ENCODE measurements at places on chromosomes 3 and 15. TPM values are rescaled to one million over a fixed set of nuclear protein-coding genes. Genes with fewer than 3 reads are reported as not detected.
A peak's percentile ranks its signal among the peaks of the same experiment; 100 is the strongest.

Gene RLBP1
- polyA plus RNA-seq, result not detected

Gene DAZL
- polyA plus RNA-seq, result not detected

Gene SCG3
- not detected for polyA plus RNA-seq

Gene NTRK3
- polyA plus RNA-seq, result not detected

Gene SPTBN5
- 0.26 TPM for polyA plus RNA-seq

Gene CPN2
- not detected for polyA plus RNA-seq

Gene C3orf49
- polyA plus RNA-seq, result not detected

Gene PRR20G
- not detected for polyA plus RNA-seq

Gene SLC6A20
- not detected for polyA plus RNA-seq

Gene HRG
- polyA plus RNA-seq, result not detected

Gene VEPH1
- polyA plus RNA-seq, result not detected

DNA sequence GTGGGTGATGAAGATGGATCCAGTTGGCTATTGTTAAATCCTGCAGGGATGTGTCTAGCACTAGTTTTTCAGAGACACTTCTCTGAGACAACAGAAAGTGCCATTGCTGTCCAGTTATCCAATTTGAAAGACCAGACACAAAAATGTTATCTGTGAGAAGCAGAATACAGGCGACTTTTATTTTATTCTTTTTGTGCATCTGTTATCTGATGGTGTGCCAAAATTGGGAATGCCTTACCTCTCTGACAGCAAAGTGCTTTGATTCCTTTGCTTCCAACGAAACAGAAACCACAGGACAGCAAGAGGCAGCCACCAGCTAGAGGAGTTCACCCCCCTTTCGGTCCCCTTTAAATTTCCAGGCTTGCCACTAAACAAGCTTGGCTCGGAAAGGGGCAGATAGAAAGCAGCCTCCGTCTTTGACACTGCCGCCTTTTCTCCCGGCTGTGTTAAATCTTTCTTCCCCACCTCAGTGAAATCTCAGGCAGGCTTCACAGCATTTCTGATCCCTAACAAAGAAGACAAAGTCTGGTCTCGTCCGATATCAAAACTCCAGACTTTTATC is 17.7 kb upstream of the PRR20G start:
- H3K27me3 ChIP-seq, result no peaks in the 10 kb centered on the region
- no peak overlapping the region for H3K4me3 ChIP-seq
- no peaks in the 10 kb centered on the region for H3K4me1 ChIP-seq

DNA sequence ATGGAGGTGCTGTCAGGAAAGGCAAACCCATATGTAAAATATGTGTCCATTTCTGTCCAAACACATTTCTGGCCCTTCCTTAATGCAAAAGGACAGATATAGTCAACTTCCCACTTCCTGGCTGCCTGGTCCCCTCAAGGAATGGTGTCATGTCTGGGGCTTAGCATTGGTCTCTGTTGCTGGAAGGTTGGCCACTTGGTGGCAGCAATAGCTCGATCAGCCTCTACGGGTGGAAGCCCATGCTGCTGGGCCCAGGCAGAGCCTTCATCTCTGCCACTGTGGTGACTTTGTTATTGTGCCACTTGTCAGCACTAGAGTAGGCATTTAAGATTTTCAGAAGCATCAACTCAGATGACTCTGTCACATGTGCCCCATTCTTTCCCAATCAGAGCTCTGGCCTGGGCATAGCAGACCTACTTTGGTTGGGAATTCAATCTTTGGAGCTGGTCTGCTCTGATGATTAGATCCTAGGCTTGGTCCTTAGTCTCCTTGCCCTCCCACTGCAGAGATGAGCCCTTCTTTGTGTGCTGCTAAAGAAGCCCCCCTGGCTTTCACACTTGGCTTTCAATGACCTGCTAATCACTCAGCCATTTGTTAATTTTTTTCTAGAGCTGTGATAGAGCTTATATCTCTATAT is 51.0 kb upstream of the SPSB4 start:
- DNase-seq, result peak; percentile 59
- H3K4me1 ChIP-seq, result no peaks in the 10 kb centered on the region
- H3K27ac ChIP-seq, result no peak overlapping the region
- H3K36me3 ChIP-seq, result no peaks in the 10 kb centered on the region
- no peaks in the 10 kb centered on the region for H3K27me3 ChIP-seq

DNA sequence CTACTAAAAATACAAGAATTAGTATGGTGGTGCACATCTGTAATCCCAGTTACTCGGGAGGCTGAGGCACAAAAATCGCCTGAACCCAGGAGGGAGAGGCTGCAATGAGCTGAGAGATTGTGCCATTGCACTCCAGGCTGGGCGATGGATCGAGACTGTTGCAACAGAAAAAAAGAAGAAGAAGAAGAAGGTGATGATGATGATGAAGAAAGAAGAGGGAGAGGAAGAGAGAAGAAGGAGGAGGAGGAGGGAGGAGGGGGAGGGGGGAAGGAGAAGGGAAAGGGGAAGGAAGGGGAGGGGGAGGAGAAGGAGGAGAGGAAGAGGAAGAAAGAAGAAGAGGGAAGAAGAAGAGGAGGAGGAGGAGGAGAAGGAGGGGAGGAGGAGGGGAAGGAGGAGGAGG is 33.2 kb upstream of the ZNF710 start:
- no peak overlapping the region for H3K4me3 ChIP-seq
- H3K4me1 ChIP-seq, result no peaks in the 10 kb centered on the region
- no peak for DNase-seq
- no peaks in the 10 kb centered on the region for H3K36me3 ChIP-seq
- H3K27me3 ChIP-seq, result no peaks in the 10 kb centered on the region
- H3K27ac ChIP-seq, result no peak overlapping the region

DNA sequence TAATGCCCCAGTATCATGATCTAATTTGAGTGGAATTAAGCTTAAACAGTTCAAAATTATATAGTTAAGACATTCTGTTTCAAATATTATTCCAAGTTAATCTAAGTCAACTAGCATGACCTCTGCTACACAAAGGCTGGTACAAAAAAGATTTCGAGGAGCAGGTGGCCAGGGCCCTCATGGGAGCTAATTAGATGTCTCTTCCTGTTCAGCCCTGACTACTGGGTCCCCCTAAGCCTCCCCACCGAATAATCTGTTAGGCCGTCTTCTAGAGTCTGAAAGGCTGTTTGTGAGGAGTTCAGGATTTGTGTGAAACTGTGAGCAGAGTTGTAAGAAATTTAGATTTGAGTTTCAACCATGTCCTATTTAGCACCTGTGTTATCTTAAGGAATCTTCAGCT is 75.4 kb downstream of the PPM1L start:
- H3K27me3 ChIP-seq, result no peaks in the 10 kb centered on the region
- no peaks in the 10 kb centered on the region for H3K36me3 ChIP-seq
- no peak overlapping the region for H3K4me3 ChIP-seq
- H3K27ac ChIP-seq, result no peak overlapping the region

DNA sequence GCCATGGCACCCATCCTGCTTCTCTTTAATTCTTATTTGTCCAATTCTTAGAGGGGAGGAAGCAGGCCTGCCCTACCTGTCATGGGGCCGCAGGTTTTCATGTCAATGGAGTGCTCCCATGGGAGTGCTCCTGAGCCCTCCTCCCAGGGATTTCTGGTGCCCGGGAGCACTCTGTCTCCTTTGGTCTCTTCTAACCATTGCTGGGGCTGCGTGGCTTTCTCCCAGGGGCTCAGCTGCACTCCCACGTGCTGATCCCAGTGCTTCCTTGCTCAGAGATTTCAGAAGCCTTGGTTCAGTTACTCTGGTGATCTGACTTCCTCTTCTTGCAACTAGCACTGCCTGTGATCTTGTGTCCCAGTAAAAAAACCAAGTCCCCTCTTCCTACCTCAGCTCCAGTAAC is 68.0 kb upstream of the ARL8B start:
- H3K4me1 ChIP-seq, result no peaks in the 10 kb centered on the region
- no peaks in the 10 kb centered on the region for H3K36me3 ChIP-seq
- no peak overlapping the region for H3K4me3 ChIP-seq
- H3K27ac ChIP-seq, result no peak overlapping the region

- H3K4me1 ChIP-seq, result no peaks in the 10 kb centered on the region
- DNase-seq, result no peak
- H3K4me3 ChIP-seq, result no peak overlapping the region
- no peaks in the 10 kb centered on the region for H3K27me3 ChIP-seq
- no peaks in the 10 kb centered on the region for H3K36me3 ChIP-seq
- no peak overlapping the region for H3K27ac ChIP-seq
Observed at GRCh38 chr3:8834974-8835373, 65.6 kb upstream of the OXTR start.

DNA sequence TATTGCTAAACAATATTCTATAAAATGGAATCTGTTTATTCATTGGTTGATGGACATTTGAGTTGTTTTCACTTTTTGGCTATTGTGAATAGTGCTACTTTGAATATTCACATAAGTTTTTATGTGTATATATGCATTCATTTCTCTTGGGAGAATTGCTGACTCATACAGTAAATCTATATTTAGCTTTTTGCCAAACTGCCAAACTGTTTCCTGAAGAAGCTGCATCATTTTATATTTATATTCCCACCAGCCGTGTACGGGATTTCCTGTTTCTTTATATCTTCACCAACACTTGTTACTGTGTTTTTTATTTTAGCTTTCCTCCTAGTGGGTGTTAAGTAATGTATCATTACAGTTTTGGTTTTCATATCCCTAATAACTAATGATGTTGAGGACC is 12.5 kb upstream of the TCAIM start:
- H3K36me3 ChIP-seq, result no peaks in the 10 kb centered on the region
- no peak overlapping the region for H3K27ac ChIP-seq

GRCh38 chr3:183537295-183537730 is 18.2 kb downstream of the KLHL6 start:
- no peak for DNase-seq
- no peak overlapping the region for H3K4me3 ChIP-seq
- no peaks in the 10 kb centered on the region for H3K27me3 ChIP-seq
- H3K27ac ChIP-seq, result no peak overlapping the region

DNA sequence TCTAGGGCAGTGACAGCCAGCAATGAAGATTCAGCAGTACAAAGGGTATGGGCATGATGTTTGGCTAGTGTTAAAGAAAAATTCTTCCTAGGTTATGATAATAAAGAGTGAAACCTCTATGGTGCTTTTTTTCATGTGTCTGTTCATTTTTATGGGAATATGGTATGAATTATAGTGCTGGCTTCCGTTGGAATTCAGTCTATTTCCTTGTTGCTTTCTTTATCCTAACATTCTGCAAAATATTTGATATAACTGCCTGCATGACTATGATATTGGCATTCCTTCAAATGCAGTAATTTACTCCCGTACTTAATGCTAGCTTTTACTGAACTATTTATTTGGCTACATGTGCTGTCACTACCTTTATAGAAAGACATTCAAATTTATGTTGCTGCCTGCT is 57.6 kb upstream of the ATP11B start:
- H3K27ac ChIP-seq, result no peak overlapping the region
- no peaks in the 10 kb centered on the region for H3K36me3 ChIP-seq
- H3K4me3 ChIP-seq, result no peak overlapping the region
- no peak for DNase-seq
- H3K4me1 ChIP-seq, result no peaks in the 10 kb centered on the region

GRCh38 chr15:92705764-92706163 is 50.2 kb upstream of the FAM174B start:
- no peaks in the 10 kb centered on the region for H3K36me3 ChIP-seq
- no peak overlapping the region for H3K4me3 ChIP-seq
- no peak overlapping the region for H3K27ac ChIP-seq

GRCh38 chr3:175224051-175224450 is 364.9 kb downstream of the NAALADL2 start:
- H3K27ac ChIP-seq, result no peak overlapping the region
- no peaks in the 10 kb centered on the region for H3K27me3 ChIP-seq
- no peaks in the 10 kb centered on the region for H3K36me3 ChIP-seq

DNA sequence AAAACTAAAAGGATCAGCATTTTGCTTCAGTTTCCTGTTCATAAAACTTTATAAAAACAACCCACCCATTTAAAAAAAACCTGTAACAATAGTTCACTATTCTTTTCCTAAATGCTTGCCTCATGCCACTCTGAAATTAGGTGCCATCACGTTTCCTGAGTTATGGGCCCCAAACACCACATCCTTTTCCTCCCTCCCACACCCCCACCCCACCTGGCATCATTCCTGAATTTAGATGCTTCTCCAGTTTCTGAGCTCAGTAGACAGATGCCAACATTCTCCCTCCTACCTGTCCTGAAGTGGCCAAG is 11.9 kb upstream of the ARHGEF3 start:
- H3K4me3 ChIP-seq, result peak overlapping the region; percentile 26
- peak overlapping the region; percentile 49 for H3K27ac ChIP-seq
- H3K4me1 ChIP-seq, result peaks cover 37% of the 10 kb centered on the region

DNA sequence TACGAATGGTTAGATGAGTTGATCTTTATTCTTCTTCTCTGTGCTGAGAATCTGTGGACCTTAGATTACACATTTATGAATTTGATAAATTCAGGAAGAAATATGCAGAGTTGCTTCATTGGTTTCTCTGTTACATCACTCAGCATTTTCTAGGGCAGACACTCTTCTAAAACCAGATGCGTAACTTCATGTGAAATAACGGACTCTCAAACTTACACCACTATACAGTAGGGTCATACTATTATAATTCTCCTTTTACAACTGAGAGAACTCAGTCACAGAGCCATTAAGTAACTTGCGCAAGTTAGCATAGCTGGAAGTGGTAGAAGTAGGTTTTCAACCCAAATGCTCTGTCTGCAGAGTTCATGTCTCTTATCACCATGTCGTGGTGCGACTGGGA is 5.7 kb downstream of the TMEM207 start:
- no peak overlapping the region for H3K27ac ChIP-seq
- no peak overlapping the region for H3K4me3 ChIP-seq
- no peaks in the 10 kb centered on the region for H3K27me3 ChIP-seq
- H3K36me3 ChIP-seq, result no peaks in the 10 kb centered on the region
- H3K4me1 ChIP-seq, result peaks cover 8% of the 10 kb centered on the region
- DNase-seq, result no peak

GRCh38 chr3:192917028-192917403 is 640 bp downstream of the MB21D2 start:
- no peaks in the 10 kb centered on the region for H3K36me3 ChIP-seq
- peak; percentile 42 for DNase-seq
- H3K4me1 ChIP-seq, result peaks cover 28% of the 10 kb centered on the region
- H3K27ac ChIP-seq, result peak overlapping the region; percentile 51
- peak overlapping the region; percentile 92 for H3K4me3 ChIP-seq

- no peak for DNase-seq
- H3K4me1 ChIP-seq, result peaks cover 6% of the 10 kb centered on the region
- no peak overlapping the region for H3K4me3 ChIP-seq
- H3K27me3 ChIP-seq, result no peaks in the 10 kb centered on the region
Observed at GRCh38 chr15:38470816-38471215, 16.9 kb downstream of the FAM98B start.

GRCh38 chr3:106341087-106341486 is 472.3 kb upstream of the CBLB start:
- no peaks in the 10 kb centered on the region for H3K36me3 ChIP-seq
- peaks cover 12% of the 10 kb centered on the region for H3K4me1 ChIP-seq
- DNase-seq, result no peak
- H3K27ac ChIP-seq, result no peak overlapping the region
- H3K4me3 ChIP-seq, result no peak overlapping the region

GRCh38 chr15:38300395-38300794 is 47.8 kb downstream of the SPRED1 start:
- DNase-seq, result no peak
- no peak overlapping the region for H3K4me3 ChIP-seq
- H3K4me1 ChIP-seq, result no peaks in the 10 kb centered on the region
- H3K36me3 ChIP-seq, result no peaks in the 10 kb centered on the region

- H3K36me3 ChIP-seq, result no peaks in the 10 kb centered on the region
- no peaks in the 10 kb centered on the region for H3K27me3 ChIP-seq
- no peak for DNase-seq
- no peak overlapping the region for H3K27ac ChIP-seq
- H3K4me3 ChIP-seq, result no peak overlapping the region
Observed at GRCh38 chr15:39499681-39500080, 81.2 kb upstream of the THBS1 start.

- H3K27me3 ChIP-seq, result no peaks in the 10 kb centered on the region
- H3K36me3 ChIP-seq, result no peaks in the 10 kb centered on the region
- peak overlapping the region; percentile 74 for H3K4me3 ChIP-seq
- DNase-seq, result peak; percentile 48
- peak overlapping the region; percentile 82 for H3K27ac ChIP-seq
- H3K4me1 ChIP-seq, result peaks cover 62% of the 10 kb centered on the region
Observed at GRCh38 chr15:55277116-55277564, 12.5 kb downstream of the RAB27A start.

Data from CD4-positive, CD25-positive, alpha-beta regulatory T cell (primary cell).